Myocyte (in vitro differentiated cells): ENCODE measurements at places on chromosomes 4 and X. TPM values are rescaled to one million over a fixed set of nuclear protein-coding genes. Genes with fewer than 3 reads are reported as not detected.

GRCh38 chrX:13859724-13860123 lies 42.8 kb upstream of the GPM6B start:
- no peak for DNase-seq

DNA sequence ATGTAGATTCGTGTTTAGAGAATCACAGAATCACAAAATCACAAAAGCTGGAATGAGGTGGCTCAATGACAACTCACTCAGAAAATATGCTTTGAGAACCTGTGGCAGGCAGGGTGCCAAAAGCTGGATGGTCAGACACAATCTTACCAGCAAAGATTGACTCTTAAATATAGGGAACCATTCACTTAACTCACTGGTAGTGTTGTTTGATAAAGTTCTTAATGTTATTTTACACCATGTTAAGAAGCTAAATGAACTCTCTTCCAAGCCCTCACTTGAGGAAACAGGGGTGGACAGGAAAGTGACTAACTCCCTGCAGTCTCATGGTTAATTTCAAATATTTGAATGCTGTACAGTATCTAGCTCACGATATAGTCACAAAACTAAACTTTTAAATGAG lies 5.7 kb upstream of the SCOC start:
- DNase-seq: no peak

The P2RY10 gene
- not detected in 2 replicates for total RNA-seq

GRCh38 chr4:44157611-44158277 lies 290.9 kb downstream of the KCTD8 start:
- DNase-seq: no peak

GRCh38 chr4:169098969-169099690 lies 89.1 kb upstream of the CBR4 start:
- no peak for DNase-seq

The PDCL2 gene
- total RNA-seq: not detected in 2 replicates

- DNase-seq: no peak
These were observed 146.4 kb downstream of the PCDH19 start for GRCh38 chrX:100263650-100264049.

- DNase-seq: no peak
These were observed 178.3 kb downstream of the MAPK10 start for GRCh38 chr4:86181585-86181984.

The ZFP92 gene
- total RNA-seq: 0.05 TPM in 1 of 2 replicates, not detected in the other

DNA sequence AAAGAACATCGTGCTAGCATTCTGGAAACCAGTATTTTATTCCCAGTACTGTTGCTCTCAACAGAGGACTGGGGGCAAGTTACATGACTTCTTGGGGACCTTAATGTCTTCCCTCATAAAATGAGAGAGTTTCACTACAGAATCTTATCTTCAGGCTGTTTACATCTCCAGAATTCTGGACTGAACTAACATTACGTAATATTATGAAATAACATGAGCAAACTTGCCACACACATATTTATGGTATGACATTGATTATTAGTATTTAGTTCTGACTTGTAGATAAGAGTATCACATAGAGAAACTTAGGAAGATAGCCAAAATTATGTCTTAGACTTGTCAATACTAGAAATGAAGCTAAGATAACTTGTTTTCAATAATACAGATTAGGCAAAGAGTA lies 68.0 kb downstream of the NFKB1 start:
- DNase-seq: no peak

DNA sequence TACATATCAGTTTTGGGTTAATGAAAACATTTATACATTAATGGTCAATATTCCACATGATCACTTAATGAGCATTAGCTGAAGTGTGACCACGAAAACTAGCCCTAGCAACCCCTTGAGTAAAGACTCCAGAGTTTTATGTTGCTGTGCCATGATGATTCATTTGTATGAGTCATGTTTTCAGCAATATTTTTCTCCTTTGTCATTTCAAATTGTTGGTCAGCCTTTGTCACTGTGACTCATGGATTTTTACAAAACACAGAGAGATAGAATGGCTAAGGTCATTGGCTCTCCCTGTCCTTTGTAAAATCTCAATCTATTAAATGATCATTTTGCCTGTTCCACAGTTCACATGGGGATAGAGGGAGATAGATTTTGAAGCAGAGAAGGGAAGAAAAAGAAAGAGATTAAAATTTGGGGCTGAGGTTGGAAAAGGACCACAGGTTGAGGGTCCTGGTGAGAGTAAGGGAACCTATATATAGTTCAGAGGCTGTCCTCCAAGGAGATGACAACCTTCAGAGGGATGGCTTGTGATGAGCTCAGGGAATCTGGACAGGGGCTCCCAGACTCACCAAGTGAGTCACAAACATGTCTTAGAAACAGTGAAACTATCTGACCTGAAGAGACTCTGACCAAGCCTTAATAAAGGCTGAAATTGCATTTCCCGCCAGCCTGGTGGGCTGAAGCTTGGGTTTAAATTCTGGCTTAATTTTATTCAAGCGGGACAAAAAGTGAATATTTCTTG lies 25.6 kb downstream of the NR0B1 start:
- peak; percentile 77 for DNase-seq

The PPP1R2C gene
- total RNA-seq: not detected in 2 replicates

DNA sequence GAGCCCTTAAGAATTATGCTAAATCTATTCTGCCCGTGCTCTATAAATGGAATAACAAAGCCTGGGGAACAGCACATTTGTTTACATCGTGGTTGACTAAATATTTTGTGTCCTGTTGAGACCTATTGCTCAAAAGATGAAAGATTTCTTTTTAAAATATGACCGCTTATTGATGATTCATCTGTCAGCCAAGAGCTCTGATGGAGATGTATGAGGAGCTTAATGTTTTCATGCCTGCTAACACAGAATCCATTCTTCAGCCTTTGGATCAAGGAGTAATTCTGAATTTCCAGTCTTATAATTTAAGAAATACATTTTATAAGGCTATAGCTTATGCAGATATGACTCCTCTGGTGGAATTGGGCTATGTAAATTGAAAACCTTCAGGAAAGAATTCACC lies 271.3 kb upstream of the FAT4 start:
- DNase-seq: no peak

The TRIM2 gene
- 8.0 and 8.3 TPM in 2 replicates for total RNA-seq
